ENCODE measurements at places on chromosomes 6 and 20.

GRCh38 chr6:113121571-113121970 is 735.6 kb upstream of the MARCKS start:
- DNase-seq = no peak

GRCh38 chr20:31974951-31975487 is 7.1 kb downstream of the XKR7 start:
- DNase-seq = no peak

- no peak for DNase-seq
These were observed 49.3 kb downstream of the NCOA6 start for GRCh38 chr20:34776177-34776576.

DNA sequence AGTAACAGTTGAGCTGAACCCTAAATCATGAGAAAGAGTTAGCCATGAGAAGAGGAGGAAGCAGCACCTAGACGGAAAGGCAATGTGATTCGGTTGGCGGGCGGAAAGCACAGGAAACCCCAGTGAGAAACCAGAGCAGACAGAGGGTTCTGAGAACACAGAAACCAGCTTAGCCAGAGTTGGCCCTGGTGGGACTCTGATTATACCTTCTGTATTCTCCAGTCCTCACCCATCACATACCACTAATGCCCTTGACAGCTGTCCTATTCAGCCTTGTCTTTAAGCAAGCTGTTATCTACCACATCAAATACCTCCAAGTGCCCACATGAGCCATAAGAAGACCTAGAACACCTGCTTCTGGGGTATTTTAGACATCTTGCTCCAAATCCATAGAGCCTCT is 58.9 kb upstream of the LRRC1 start:
- no peak for DNase-seq

DNA sequence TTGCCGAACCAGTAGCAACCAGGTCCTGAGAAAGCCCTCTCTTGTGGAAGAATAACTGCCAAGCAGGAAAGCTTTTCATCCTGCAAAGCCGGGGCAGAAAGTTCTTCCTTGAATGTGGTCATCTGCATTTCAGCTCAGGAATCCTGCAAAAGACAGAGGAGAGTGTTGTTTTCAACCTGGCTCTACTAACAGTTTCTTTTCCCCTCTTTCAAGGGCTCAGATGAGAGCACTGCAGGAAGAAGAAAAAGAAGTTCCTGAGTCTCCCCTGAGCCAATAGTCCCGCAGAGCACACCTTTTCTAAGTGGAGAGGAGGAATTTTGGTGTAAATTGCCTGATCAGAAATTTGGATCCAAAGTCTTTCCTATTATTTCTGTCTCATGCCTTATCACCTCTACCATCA is 10.7 kb downstream of the HLA-DRB1 start:
- DNase-seq = no peak

DNA sequence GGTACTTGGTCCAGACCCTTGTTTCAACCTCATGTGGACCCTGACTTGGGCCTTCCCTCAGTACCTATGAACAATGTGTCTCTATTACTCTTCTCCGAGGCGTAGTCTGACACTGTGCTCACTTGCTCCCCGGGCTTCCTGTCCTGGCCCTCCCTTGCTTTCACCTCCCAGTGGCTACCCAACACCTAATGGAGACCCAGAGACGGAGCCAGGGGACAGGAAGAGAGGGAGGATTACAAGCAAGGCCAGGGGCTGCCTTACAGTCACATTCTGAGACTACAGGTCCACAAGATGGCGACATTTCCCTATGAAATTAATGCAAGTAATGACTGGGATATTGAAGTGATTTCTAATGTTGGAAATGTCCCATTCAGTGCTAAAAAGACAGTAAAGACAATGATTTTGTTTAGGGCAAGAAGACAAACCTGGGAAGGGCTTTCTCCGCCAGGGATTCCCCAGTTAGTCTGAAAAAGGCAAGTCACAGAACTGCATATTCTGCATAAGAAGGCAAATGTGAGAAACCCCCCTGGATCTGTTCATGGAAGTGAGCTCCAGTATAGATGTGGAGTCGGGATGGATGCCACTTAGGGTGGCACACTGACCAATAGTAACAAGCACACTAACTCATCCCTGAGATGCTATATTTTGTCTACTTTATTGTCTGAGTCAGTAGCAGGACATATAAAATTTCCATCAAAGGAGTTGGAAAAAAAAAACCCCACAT is 44.0 kb upstream of the ZBTB24 start:
- no peak for DNase-seq

GRCh38 chr6:114362957-114363356 is 20.1 kb upstream of the HS3ST5 start:
- no peak for DNase-seq

DNA sequence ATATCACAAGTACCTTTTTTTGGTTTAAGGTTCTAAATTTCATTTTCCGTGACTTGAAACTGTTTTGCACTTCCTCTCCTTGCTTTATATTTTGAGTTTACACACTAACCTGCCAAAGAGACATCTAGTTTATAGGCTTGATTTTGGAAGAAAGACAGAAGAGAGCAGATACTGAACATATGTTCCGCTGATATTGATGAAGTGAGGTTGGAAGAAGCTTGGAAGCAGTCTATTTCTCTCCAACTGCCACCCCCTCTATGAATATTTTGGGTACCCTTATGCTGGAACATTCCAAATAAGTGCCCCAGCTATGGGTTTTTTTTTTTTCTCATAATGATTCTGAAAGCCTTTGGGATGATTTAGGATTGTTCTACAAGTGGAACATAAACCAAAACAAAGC is 150.6 kb downstream of the LAMA2 start:
- no peak for DNase-seq

- DNase-seq = no peak
These were observed 98.3 kb downstream of the SIM1 start for GRCh38 chr6:100366419-100366818.

GRCh38 chr6:157607317-157608109 is 215.5 kb upstream of the SNX9 start:
- no peak for DNase-seq

- DNase-seq = no peak
These were observed 9.9 kb upstream of the PI16 start for GRCh38 chr6:36944650-36945049.

DNA sequence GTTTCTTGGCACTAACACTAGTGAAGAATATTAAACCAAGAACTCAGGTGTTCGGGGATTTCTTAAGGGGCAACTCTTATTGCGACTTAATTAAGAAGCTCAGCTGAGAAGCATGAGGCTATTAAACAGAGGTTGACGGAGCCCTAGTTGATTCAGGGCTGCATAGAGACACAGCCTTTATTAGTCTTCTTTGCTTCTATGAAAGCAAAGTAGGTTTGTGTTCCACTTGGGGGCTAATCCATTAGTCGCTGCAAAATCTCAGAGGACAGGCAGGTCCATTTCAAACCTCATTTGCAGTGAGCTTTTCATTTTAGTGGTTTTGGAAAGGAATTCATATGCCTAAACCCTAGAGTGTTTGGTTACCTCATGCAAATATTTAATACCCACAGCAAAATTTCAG is 506.6 kb upstream of the SULF2 start:
- DNase-seq = no peak

DNA sequence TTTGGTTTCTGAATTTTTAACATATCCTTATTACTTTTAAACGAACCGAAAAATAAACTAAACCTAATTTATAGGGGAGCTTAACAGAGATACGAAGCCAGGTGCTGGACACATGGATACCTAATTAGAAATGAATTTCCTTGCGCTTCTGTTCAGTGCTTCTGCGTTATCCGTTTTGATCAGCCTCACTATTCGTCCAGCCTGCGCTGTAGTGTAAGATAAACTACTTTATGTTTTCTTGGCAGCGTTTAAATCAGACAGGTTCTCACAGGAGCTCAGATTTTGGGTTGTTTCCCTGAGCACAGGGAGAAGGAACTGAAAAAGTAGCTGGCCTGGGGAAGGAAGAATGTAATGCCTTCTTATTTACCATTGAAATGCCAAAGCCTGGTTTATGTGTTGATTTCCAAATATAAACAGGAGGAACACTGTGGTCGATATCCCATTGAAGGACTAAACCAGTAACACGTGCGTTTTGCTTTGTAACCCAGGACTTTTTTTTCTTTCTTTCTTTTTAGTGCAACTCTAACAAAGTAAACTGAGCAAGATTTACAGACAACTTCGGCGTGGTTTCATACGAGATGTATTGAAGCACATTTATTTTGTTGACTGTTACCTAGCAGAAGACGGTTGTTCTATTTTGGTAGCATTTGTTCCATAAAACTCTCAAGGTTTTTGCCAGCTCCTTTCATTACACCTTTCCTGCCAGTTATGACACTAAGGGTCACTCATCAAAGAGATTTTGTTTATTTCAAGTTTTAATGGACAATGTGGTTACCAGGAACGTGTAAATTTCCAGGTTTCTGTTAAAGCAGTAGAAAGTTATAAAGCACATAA is 214.8 kb upstream of the HEY2 start:
- no peak for DNase-seq

GRCh38 chr6:38833320-38833719 is 118.2 kb downstream of the DNAH8 start:
- no peak for DNase-seq

- no peak for DNase-seq
These were observed 86.6 kb downstream of the RNF144B start for GRCh38 chr6:18473755-18474154.

- DNase-seq = no peak
These were observed 12.1 kb upstream of the NDUFAF4 start for GRCh38 chr6:96909811-96910210.

GRCh38 chr20:33554914-33555420 is 65.1 kb downstream of the CBFA2T2 start:
- DNase-seq = no peak

GRCh38 chr6:137588472-137588871 is 94.3 kb upstream of the OLIG3 start:
- DNase-seq = no peak

DNA sequence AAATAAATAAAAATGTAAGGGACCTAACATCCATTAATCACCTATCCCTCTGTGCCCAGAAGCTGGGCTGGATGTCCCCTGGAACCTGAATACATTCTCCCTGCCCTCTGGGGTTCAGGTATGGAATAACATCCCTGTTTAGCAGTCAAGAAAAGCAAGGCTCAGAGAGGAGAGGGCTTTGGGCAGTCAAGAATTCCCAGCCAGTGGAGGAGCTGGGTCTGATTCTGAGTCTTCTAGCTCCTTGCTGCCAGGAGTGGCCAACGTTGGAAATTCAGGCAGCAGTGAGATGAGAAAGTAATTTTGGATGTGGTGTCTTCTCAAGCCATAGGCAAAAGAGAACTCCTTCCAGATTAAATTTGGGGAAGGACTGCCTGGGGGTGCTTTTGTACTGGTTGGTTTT is 42.6 kb upstream of the ZNFX1 start:
- DNase-seq = no peak

DNA sequence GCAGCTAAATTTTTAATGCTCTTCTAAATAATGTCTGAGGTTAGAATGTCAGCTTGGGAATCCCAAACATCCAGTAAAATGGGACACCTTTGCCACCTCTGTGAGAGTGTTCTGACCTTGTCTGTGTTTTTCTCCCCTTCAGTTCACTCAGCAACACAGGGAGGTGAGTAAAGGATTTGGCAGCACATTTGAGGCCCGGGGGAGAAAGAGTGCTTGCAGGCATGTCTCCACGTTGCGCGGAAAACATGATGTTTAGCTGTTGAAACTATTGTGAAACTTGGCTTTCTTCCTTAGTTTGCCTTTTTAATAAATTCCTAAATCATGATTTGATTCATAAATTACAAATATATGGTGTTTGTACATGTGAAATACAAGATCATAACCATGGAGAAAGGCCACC is 707.8 kb upstream of the FLRT3 start:
- no peak for DNase-seq

DNA sequence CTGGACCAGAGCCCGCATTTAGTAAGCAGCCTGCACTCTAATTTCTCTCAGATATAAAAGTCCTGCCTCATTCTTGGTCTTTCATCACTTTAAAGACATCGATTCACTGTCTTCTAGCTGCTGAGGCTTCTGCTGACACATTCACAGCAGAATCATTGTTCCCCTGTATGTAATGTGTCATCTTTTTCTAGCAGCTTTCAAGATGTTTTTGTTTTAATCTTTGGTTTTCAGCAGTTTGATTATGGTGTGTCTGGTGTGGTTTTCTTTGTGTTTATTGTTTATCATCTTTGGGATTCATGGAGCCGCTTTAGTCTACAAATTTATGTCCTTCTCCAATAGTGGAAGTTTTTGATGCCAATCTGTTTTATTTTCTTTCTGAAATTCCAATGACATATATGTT is 157.3 kb upstream of the STMND1 start:
- DNase-seq = no peak

- no peak for DNase-seq
These were observed 71.0 kb downstream of the PREP start for GRCh38 chr6:105331927-105332326.

GRCh38 chr6:156994215-156995076 is 217.3 kb downstream of the ARID1B start:
- DNase-seq = no peak

- DNase-seq = no peak
These were observed 1.9 kb upstream of the SLC4A11 start for GRCh38 chr20:3240776-3241363.

- no peak for DNase-seq
These were observed at the start of gene CPNE5 for GRCh38 chr6:36838896-36839748. CPNE5 (minus strand) TSS chr6:36839444; CDS start chr6:36839377, 67 bp downstream.

GRCh38 chr6:24183584-24183983 is 57.6 kb downstream of the NRSN1 start:
- no peak for DNase-seq

- no peak for DNase-seq
These were observed 121.1 kb downstream of the PLEKHG1 start for GRCh38 chr6:150720774-150721233.

- no peak for DNase-seq
These were observed 40.3 kb upstream of the TENT5A start for GRCh38 chr6:81792826-81793225.

DNA sequence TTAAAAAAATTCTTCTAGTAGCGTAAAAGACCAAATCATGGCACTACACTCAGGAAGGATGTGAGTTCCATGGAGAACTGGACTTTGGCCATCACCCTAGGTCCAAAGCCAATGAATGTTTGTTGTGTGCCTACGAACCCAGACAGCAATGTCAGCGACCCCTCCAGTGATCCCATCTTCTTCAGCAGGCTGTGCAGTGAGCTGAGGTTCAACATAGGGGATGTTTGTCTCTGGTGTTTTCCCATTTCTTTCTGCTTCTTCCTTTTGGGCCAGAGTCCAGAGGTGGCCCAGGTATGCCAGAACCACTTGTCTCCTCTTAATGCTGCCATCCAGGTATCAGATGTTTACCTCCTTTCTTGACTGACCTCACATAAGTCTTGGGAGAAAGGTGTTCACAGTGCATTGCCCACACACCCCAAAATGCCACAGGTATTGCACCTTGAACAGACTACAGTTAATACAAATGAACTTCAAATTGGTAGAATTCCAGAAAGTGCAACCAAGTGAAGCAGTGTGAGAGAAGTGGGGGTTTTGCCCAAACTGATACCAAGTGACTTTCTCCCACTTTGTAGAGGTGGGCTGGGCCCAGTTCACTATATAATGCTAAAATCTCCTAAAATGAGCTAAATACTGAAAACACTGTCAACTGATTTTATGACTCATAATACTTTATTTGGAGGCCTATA is 14.1 kb downstream of the KIZ start:
- no peak for DNase-seq

- no peak for DNase-seq
These were observed 380.9 kb upstream of the RGS17 start for GRCh38 chr6:153511896-153512496.

GRCh38 chr6:35662999-35663398 is 25.7 kb downstream of the FKBP5 start:
- DNase-seq = no peak

GRCh38 chr6:133502441-133503335 is 261.5 kb downstream of the EYA4 start:
- no peak for DNase-seq

GRCh38 chr6:136969433-136969832 is 47.3 kb downstream of the SLC35D3 start:
- DNase-seq = no peak

Measured in esophagus squamous epithelium (tissue), 5 donors.